ENCODE measurements at places on chromosomes 1 and 21.

DNA sequence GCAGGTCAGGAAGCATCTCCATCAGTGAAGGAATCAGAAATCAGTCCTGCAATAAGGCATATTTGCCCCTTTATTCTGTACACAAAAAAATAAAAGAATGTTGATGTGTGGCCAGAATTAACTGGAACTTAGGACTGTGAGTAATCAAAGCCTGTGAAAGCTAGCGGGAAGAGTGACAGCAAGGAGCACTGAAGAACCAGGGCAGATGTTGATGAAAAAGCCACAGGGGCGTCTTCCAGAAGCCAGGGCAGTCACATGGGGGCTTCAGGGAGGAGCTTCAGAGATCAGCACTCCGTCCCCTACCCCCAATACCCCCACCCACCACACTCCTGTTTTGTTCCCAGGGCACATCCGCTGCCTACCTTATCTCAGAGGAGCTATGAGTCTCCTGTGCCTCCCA is 502.8 kb downstream of the AJAP1 start:
- no peak for DNase-seq

- DNase-seq, result no peak
These were observed 1.3 kb downstream of the TGFBR3 start for GRCh38 chr1:91884459-91885212.

- DNase-seq, result no peak
These were observed 12.9 kb upstream of the CD55 start for GRCh38 chr1:207308451-207309190.

- peak; percentile 74 for DNase-seq
These were observed 27.2 kb upstream of the EPS8L3 start for GRCh38 chr1:109790735-109791494.

- no peak for DNase-seq
These were observed 363.8 kb upstream of the PKN2 start for GRCh38 chr1:88320291-88320690.

DNA sequence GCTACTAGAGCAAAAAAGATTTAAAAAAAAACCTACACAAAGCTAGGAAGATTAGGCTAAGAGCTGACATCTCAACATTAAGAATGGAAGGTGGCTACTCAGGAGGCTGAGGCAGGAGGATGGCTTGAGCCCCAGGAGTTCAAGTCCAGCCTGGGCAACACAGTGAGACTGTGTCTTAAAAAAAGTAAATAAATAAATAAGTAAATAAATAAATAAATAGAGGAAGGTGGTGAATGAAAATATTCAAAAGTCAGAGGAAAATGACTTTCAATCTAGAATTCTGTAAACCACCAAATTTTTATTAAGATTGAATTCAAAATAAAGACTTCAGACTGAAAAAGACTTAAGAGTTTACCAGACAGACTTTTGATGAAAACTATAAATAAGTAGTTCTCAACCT is 50.9 kb upstream of the TMPRSS2 start:
- no peak for DNase-seq

GRCh38 chr21:38804789-38805327 is 871 bp upstream of the ETS2 start:
- DNase-seq, result no peak

DNA sequence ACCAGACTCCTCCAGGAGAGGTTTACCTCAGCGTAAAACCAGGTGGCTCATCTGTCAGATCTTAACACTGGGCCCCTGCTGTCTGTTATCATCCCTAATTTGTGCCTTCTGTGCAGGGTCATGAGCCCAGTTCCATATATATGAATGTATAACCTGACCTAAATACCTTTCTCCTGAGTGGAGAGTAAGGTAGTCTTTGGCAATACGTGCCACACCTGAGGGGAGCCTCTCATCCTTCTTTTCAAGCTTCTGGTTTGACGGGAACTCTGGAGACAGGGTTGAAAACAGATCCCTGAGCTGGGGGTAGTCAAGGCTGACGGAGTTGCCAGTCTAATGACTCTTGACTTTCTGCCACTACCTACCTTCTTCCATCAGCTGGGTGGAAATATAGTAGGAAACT is 4.1 kb downstream of the SFT2D2 start:
- DNase-seq, result no peak

- no peak for DNase-seq
These were observed 70.4 kb downstream of the DMRTB1 start for GRCh38 chr1:53529555-53529954.

- no peak for DNase-seq
These were observed 15.3 kb downstream of the RHEX start for GRCh38 chr1:206068314-206068713.

- no peak for DNase-seq
These were observed 24.0 kb downstream of the NGF start for GRCh38 chr1:115314092-115314491.

DNA sequence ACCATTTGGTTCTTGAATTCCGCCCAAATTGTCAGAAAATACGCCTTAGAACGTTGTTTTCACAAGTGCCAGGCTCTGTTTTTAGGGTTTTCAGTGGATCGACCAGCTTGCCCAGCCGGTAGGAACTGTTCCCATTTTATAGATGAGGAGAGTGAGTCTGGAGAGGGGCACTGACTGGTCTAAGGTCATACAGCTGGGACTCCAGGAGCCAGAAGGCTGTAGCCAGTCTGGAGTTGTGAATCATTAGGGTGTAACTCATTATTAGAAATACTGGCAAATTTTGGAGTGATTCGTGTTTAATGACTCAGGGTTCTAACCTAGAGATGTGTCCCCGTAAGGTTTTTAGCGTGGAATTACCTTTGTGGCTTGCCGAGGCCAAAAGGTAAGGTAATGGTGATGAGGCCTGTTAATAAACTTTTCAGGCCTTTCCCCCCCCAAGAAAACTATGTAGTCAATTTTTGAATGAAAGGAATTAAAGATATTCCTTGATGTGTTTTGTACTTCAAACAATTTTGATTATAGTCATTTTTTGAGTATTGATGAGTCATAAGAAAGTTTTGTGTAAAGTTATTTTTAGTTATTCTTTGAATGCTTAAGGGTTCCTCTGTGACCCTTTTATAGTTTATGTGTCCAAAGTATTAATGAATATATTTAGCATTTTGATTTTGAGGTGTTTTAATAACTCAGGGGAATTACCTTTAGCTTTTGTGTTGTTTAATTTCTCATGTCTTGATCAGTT is 2.1 kb downstream of the DYRK1A start:
- DNase-seq, result no peak

DNA sequence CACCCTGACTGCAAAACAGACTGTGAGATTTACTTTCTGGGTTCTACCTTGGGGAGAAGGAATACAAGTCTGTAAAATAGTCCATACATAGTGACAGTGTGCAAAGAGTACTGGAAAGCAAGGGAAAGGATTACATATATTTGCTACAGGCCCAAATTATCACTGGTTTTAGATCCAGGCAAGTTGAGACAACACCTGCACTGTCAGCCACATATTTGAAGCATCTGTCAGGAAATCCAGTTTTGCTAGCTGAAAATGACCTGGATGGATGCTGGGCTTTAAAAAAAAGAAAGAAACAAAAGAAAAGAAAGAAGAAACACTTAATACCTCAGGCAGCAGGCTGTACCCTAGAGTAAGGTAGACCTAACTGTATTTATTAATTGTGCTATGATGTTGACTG is 23.9 kb upstream of the SPRR2G start:
- DNase-seq, result no peak

Measured in stimulated activated CD8-positive, alpha-beta memory T cell treated with anti-CD3 and anti-CD28 coated beads, Interleukin-4, amount 100 ng/mL, for 1 hour (primary cell).